Activated T-cell treated with anti-CD3 and anti-CD28 coated beads for 4 hours (primary cell): ENCODE measurements at places on chromosomes 7 and 10.

DNA sequence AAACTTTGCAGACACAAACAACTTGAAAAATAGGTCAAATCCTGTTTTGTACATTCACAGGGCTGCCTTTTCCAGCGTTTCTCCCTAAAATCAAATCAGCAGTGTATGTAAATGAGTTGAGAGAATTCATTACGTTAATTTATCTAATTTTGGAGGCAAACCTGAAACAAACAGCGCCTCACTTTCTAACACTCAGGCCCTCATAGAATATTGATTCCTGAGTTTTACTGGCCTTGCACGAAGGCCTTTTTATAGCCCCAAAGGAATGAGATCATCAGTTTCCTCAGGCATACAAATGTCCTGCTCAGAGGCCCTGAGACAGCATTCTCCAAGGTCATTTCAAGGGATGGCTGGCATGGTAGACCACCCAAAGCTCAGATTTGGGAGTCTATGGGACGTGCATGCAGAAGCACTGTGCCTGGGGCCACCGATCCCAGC lies 131.7 kb upstream of the CHST15 start:
- DNase-seq = no peak

GRCh38 chr7:124152859-124153692 lies 120.2 kb upstream of the TMEM229A start:
- DNase-seq = no peak

- no peak for DNase-seq
Observed at GRCh38 chr10:895324-895723, 36.2 kb downstream of the LARP4B start.

DNA sequence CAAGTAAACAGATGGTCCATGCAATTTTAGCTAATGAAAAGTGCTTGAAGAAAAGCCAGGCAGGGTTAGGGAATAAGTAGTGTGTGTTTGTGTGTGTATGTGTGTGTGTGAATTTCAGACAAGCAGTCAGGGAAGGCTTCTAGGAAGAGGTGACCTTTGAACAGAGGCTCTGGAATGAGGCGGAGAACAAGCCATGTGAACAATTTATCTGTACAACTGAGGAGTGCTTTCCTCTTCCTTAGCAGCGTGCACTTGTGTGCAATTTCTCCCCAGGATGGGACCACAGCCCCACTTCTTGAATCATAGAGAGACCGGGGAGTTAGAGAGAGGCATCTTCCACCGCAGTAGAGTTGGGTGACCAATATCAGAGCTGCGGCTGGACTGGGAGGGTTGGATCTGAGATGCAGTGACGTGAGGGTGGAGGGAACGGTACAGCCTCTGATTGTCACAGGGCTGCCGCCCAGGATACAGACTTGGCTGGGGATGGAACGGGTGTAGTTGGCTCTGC lies 69.2 kb upstream of the FAM171A1 start:
- DNase-seq = no peak

- DNase-seq = no peak
Observed at GRCh38 chr7:24580283-24580946, 7.2 kb downstream of the PALS2 start.

- DNase-seq = no peak
Observed at GRCh38 chr10:34029455-34029854, 695.0 kb upstream of the NRP1 start.

- DNase-seq = no peak
Observed at GRCh38 chr10:59047180-59047579, 129.3 kb upstream of the PHYHIPL start.

DNA sequence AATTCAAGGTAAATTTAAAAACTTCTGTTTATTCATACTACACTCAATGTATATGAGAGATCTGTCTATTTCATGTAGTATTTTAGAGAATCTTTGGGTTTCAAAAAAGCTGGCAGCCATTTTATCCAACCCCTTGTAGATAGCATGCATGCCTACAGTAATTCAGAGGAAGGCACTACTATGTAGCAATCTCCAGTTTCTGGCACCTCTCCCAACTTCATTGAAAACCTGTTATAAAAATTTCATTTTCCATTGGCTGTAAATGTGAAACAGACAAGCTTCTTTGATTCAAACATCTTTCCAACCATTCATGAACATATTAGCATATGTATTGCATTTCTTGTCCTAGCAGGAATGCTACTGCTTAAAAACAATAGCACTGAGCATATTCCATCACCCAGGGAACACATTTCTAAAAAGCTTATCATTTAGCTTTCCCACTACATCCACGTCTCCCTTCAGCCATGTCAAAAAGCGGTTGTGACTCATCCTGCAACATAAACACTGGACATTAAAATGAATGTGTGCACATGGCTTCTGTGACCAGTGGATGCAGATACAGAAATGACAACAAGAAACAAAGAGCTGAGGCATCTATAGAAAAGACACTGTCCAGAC lies 330.4 kb upstream of the AOAH start:
- DNase-seq = no peak

- DNase-seq = no peak
Observed at GRCh38 chr10:29929006-29929405, 130.4 kb downstream of the JCAD start.

- DNase-seq = no peak
Observed at GRCh38 chr7:74025146-74025545, 2.8 kb upstream of the ELN start.

DNA sequence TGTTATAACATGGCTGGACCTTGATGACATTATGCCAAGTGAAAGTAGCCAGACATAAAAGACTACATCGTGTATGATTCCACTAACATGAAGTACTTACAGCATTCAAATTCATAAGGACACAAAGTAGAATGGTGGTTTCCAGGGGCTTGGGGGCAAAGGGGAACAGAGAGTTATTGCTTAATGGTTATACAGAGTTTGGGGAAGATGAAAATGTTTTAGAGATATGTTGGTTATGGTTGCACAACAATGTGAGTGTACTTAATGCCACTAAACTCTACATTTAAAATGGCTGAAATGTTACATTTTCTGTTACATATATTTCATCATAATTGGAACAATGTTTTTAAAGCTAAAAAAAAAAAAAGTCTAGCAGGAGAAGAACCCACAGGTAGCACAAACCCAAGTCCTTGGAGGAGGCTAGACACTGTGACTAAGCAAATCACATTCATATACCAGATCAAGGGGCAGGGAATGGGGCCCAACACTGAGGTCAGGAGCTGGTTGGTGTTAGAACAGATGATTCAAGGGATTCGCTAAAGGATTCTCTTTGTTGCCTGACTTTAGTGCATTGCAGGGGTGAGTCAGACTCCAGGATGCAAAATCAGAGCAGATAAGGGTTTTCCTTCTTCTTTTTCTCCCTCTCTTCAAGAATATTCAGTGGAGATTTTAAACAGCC lies 25.1 kb upstream of the AOAH start:
- DNase-seq = no peak

DNA sequence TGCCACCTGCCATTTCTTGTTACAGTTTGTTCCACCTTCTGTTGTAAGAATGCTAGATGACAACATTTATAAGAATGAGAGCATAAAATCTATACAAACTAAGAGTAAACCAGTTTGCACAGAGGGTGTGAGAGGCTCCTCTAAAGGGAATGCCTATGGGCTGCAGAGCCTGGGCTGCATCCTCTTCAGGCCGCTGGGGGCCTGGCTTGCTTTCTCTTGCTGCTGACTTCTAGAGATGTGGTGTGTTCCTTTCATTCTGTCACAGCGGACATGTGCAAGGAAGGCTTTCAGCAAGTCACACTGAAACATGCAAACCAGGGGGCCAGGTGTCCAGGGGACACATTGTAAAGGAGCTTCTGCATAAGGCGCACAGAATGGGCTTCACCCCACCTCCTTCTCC lies 7.1 kb upstream of the ATP6V1F start:
- no peak for DNase-seq

DNA sequence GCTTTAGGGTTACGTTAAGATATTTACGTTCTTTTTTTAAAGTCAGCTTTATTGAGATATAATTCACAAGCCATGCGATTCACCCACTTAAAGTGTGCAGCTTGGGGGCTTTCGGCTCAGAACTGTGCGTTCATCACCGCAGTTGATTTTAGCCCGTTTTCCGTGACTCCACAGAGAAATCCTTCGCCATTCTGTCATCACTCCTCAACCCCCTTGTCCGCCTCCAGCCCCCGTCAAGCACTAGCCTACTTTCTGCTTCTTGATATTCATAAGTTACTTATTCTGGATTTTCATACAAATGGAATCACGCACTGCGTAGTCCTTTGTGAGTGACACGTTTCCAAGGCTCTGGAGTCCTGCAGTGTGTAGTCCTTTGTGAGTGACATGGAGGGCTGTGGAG lies 20.4 kb downstream of the FAM20C start:
- no peak for DNase-seq

GRCh38 chr10:42934351-42934811 lies 142.5 kb upstream of the RET start:
- no peak for DNase-seq

- DNase-seq = no peak
Observed at GRCh38 chr10:3196958-3197347, 24.4 kb upstream of the PITRM1 start.

DNA sequence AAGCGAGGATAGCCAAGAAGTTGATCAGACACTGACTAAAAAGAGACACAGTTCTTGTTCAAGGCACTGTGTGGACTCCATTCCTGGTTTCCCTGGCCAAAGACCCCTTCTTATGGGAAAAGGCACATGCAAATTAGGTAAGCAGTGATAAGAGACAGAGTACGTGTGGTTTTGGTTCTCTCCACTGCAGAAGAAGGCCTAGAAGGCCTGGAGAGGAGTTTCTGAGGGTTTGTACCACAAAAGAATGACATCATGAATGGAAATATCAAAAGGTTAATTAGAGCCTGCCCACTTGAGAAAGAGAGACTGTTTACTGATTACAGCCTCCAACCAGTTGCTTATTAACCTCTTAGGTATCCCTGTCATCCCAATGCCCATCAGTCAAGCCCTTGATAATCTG lies 137.5 kb downstream of the ZNF365 start:
- no peak for DNase-seq

- no peak for DNase-seq
Observed at GRCh38 chr7:71612911-71613310, 481.0 kb downstream of the GALNT17 start.

GRCh38 chr7:157122800-157123495 lies 15.8 kb upstream of the UBE3C start:
- DNase-seq = no peak

DNA sequence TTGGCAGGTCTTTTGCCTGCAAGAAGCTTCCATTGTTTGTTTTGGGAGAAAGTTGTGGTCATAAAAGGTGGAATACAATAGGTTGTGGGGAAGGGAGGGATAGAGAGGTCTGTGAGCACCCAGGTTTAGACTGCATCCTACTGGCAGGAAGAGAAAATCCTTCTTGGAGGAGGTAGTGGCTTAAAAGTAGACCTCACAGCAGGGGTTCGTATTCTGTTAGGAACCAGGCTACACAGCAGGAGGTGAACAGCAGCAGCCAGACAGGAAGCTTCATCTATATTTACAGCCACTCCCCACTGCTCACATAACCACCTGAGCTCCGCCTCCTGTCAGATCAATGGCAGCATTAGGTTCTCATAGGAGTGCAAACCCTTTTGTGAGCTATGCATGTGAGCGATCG lies 245.3 kb downstream of the NSUN6 start:
- no peak for DNase-seq

DNA sequence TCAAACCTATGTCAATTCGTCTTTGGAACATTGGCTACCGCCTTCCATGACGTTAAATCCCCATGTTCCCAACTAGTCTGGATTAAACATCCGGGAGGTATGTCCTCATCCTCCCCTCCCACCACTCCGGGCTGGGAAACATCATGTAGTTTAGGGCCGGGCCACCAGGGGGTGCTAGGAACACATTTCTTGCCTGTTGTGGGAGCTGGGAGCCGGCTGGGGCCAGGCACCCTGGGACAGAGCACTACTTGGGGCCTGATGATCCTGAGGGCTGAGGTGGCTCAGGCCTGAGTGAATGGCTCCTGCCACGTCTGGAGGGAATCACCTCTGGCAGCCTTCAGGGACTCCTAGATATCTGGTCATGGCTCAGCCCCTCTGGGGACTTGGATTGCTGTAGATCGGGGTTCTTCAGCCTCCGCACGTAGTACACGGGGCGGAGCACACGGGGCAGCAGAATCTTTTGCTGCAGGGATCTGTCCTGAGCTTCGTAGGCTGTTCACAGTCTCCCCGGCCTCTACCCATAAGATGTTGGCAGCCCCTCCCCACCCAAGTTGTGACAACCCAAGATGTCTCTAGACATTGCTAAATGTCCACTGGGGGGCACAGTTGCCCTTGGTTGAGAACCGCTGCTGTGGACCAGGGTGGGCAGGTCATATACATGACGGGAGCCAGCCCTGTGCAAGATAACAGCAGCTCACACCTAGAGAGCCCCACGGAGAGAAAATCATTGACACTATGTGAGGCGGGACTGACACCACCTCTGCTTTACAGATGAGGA lies 141.2 kb upstream of the ZNF716 start:
- no peak for DNase-seq

DNA sequence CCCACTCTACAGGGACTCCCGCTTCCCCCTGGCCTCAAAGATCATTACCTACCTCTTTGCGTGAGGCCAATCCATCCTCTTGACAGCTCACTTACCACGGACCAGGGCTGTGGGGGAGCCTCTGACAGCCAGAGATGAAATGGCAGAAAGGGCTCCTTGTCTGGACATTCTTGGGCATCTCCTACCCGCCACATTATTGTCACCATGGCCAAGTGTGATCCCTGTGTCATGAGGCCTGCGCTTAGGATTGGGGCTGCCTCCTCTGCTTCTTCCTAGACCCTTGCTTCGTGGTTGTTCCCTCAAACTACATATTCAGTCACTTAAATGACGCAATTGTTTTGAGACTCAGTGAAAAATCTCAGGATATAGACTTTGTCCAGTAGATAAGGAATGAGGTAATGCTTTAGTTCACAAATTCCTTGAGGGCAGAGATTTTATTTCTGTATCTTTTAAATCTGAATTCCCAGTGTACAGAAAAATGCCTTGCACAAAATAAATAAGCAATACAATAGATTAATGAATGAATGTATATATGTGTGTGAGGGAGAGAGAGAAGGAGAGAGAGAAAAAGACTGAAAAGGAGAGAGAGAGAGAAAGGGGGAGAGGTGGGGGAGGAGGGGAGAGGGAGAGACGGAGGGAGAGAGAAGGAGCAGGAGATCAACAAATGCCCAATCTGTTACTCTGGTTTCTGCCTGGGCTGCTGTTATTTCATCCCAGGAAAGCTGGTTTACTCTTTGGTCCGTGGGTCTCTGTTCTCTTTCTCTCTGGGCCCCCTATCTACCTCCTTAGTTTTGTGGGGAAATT lies 159.0 kb downstream of the PLXNA4 start:
- DNase-seq = no peak

- DNase-seq = no peak
Observed at GRCh38 chr7:18018296-18019215, 9.1 kb downstream of the PRPS1L1 start.

- no peak for DNase-seq
Observed at GRCh38 chr10:31422634-31423033, 103.6 kb downstream of the ZEB1 start.

- no peak for DNase-seq
Observed at GRCh38 chr7:103988468-103989199, 824 bp downstream of the RELN start.

GRCh38 chr10:4004144-4004543 lies 219.1 kb upstream of the KLF6 start:
- DNase-seq = no peak
